ENCODE measurements at places on chromosomes 2 and 18. TPM values are rescaled to one million over a fixed set of nuclear protein-coding genes. Genes with fewer than 3 reads are reported as not detected.

GRCh38 chr18:649341-649740, 8.1 kb upstream of the TYMS start:
- no peak for DNase-seq

The NT5DC4 gene
- not detected for total RNA-seq

DNA sequence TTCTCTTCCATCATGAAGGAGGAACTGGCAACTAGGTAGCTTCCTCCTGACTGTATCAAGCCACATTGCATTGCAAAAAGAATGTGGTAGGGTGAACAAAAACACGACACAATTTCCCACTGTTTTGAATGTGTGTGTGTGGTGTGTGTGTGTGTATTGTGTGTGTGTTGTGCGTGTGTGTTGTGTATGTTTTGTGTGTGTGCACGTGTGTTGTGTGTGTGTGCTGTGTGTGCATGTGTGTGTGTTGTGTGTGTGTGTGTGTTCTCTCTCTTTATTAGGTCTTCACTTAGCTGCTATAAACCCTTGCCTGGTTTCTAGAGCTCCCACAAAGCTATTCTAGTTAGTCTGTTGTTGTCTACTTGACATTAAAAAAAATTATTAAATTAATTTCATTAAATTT, 550.0 kb upstream of the GYPC start:
- DNase-seq, result no peak

- no peak for DNase-seq
Measured at GRCh38 chr18:361100-361732, 93.4 kb upstream of the THOC1 start.

DNA sequence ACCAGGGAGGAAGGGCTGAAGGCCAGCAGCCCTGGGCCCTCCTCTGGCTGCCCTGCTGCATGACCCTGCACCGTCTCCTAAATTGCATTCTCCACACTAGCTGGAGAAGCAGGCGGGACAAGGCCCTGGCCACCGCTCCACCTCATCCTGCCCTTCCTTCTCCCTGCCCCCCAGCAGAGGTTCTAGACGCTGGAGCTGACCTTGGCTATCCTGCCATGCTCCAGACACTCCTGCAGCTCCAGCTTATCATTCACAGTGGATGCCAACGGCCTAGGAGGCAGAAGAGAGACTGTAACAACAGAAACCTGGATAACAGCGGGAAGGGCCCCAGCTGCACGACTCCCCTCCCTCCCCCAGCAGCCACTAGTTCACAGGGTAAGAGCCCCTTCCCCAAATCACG, 68.4 kb upstream of the POMC start:
- DNase-seq, result no peak

GRCh38 chr2:28400419-28400818, 7.8 kb downstream of the FOSL2 start:
- no peak for DNase-seq

GRCh38 chr18:79374408-79375171, 21.1 kb upstream of the NFATC1 start:
- no peak for DNase-seq

All from Panc1 (cell line).